ENCODE measurements at places on chromosomes 1 and 21. TPM values are rescaled to one million over a fixed set of nuclear protein-coding genes. Genes with fewer than 3 reads are reported as not detected.

Gene MYBPHL
- total RNA-seq = not detected

Gene PRAMEF27
- not detected for total RNA-seq

Gene SORT1
- total RNA-seq = 9.4 TPM

Gene PPIH
- 61.2 TPM for total RNA-seq

Gene EVA1B
- total RNA-seq = 88.9 TPM

Gene CR1L
- total RNA-seq = 1.00 TPM

Gene TENT5C
- total RNA-seq = 1.00 TPM

Gene KCND3
- total RNA-seq = 0.07 TPM

Gene THEMIS2
- total RNA-seq = 18.1 TPM

Gene OR2L8
- total RNA-seq = not detected

Gene SLC44A3
- total RNA-seq = 0.15 TPM

Gene WNT3A
- total RNA-seq = not detected

Gene OR2T35
- not detected for total RNA-seq

Gene CCNL2
- total RNA-seq = 46.4 TPM

Gene SRSF10
- total RNA-seq = 84.2 TPM

Gene TCHHL1
- total RNA-seq = not detected

Gene COL8A2
- total RNA-seq = 1.1 TPM

Gene LCE1E
- not detected for total RNA-seq

Gene KRTAP20-1
- not detected for total RNA-seq

Gene CDKN2C
- total RNA-seq = 24.2 TPM

Gene FNDC10
- total RNA-seq = 2.1 TPM

Gene TNFAIP8L2
- total RNA-seq = 1.1 TPM

Gene NUDT4B
- total RNA-seq = 40.1 TPM

Gene TEDDM1
- not detected for total RNA-seq

Gene ROR1
- 2.8 TPM for total RNA-seq

Gene FAM43B
- total RNA-seq = not detected

Gene SYCP1
- total RNA-seq = not detected

Gene NRDC
- total RNA-seq = 49.6 TPM

Gene GPR37L1
- total RNA-seq = not detected

Gene E2F2
- total RNA-seq = 1.9 TPM

Gene KRTAP19-1
- not detected for total RNA-seq
